ENCODE measurements at places on chromosomes 1 and 21.

- no peak for DNase-seq
Observed at GRCh38 chr1:153032073-153032472, 1.1 kb downstream of the SPRR1B start.

DNA sequence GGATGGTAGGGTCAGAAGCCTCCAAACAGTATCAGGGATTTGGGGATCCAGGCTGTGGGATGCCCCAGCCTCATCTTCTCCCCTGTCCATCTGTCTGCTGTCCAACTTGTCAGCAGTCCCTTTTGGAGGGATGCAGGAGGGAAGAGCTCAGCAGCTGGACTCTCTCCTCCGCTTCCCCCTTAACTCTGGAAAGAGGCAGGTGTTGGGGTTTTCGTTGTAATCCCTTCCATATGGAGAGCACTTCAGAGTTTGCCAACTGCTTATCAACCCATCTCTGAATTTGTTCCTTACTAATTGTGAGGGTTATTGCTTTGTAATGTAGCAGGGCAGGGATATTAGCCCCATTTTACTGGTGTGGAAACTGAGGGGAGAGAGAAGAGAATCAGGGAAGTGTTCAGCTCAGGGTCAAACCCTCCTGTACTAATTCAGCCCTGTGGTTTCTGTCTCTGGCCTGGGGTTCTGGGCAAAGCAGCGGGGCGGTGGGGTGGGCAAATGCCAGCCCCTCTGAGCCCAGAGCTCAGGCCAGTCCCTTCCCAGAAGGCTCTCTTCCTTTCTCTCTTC is 3.2 kb downstream of the CITED4 start:
- no peak for DNase-seq

- DNase-seq = no peak
Observed at GRCh38 chr21:34031835-34032370, 41.5 kb upstream of the MRPS6 start.

DNA sequence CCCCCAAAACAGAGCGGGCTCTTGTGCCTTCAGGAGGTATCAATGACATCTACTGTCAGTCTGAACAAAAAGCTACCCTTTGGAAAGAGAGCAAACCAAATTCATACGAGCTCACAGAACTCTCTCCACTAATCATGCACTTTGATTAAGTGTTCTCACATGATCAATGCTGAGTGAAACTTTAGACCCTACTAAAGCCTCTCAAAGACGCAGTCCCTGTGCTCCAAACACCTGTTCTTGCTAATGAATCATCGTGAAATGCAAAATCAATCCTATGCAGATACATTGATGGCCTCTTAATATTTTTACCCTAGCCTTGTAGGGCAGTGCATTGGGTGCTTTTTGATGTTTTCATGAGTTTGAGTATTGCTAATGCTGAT is 113.4 kb downstream of the ZBTB18 start:
- no peak for DNase-seq

GRCh38 chr1:245485996-245486395 is 331.2 kb downstream of the KIF26B start:
- no peak for DNase-seq

- DNase-seq = no peak
Observed at GRCh38 chr1:64675718-64676345, 69.0 kb upstream of the RAVER2 start.

- no peak for DNase-seq
Observed at GRCh38 chr21:40901691-40902090, 54.7 kb upstream of the DSCAM start.

GRCh38 chr1:64545118-64545843 is 75.4 kb downstream of the CACHD1 start:
- no peak for DNase-seq
